CD4-positive, alpha-beta T cell treated with Interleukin-2 at 100 ng/mL for 4 hours (primary cell): ENCODE measurements at places on chromosomes 12 and 14.

- DNase-seq = no peak
These were observed 272.8 kb downstream of the LRIG3 start for GRCh38 chr12:58647495-58647894.

DNA sequence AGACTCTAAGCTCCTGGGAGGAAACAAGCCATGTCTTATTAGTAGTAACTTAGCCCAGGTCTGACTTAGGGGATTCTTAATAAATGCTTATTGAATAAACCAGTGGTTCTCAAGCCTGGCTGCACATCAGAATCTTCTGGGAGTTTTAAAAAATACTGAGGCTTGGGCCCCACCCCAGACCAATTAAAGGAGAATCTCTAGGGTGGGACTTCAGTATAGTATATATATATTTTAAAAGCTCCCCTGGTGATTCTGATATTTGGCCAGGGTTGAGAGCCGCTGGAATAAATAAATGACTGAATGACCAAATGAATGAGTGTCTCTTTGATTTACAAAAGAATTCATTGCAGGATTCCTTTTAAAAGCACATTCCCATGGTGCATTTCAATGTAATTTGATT lies 151.5 kb upstream of the GSC start:
- DNase-seq = no peak

DNA sequence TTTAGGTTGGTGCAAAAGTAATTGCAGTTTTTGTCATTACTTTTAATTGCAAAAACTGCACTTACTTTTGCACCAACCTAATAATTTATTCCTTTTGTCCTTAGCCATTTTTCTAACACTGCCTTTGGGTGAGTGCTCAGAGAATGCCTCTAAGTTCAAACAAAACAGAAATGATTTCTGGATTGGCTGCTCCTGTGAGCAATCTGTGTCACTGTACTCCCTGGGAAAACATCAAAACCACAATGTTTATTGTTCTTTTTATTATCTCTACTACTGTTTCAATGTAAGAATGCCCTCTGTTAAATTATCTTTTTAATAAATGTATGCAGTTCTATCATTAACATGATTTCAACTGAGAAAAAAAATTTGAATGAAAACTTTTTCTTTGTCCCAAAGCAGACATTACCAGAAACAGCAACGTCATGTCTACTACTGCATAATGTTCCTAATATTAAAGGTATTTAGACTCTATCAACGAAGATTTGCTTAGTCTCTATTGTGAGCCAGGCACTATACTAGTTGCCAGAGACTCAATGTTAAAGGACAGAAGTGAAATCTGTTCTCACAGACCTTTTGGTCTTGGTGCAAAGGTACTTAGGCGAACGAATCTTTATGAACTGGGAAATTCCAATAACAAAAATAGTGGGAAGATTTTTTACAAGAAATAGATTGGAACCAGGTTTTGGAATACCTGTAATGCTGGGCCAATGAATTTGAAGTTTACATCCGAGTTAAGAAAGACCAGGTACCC lies 6.2 kb downstream of the SLC41A2 start:
- no peak for DNase-seq

GRCh38 chr12:130436741-130437501 lies 99.2 kb downstream of the PIWIL1 start:
- DNase-seq = no peak

DNA sequence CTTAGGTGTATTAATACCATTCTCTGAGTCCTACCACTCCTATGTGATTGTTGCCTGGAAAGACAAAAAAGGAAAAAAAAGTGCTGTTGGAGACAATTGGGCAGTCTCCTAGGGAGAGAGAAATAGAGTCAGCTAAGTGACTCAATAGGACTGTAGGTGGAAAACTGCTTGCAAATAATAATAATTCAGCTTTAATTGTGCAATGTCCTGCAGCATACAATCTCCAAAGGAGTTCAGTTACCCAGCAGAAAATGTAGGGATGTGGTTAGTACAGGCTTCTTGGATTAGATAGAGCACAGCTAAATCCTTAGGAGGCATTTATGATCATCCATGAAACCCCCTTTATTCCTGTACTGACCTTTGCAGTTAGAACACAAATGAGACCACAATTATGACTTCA lies 3.0 kb upstream of the SRSF9 start:
- no peak for DNase-seq

DNA sequence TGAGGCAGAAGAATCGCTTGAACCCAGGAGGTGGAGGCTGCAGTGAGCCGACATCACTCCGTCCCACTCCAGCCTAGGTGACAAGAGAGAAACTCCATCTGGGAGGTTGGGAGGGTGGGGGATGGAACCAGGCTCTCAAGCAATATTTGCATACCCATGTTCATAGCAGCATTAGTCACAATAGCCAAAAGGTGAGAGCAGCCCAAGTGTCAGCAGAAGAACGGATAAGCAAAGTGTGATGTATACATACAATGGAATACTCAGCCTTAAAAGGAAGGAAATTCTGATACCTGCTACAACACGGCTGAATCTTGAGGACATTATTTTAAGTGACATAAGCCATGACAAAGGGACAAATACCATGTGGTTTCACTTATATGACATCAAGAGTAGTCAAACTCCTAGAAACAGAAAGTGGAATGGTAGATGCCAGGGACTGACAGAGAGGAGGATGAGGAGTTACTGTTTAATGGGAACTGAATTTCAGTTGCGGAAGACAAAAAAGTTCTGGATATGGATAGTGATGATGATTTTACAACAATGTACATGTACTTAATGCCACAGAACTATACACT lies 11.6 kb downstream of the DAD1 start:
- no peak for DNase-seq

- no peak for DNase-seq
These were observed 12.2 kb downstream of the MMP14 start for GRCh38 chr14:22848351-22849164.

- no peak for DNase-seq
These were observed 111.2 kb upstream of the SLC38A2 start for GRCh38 chr12:46483572-46484395.

DNA sequence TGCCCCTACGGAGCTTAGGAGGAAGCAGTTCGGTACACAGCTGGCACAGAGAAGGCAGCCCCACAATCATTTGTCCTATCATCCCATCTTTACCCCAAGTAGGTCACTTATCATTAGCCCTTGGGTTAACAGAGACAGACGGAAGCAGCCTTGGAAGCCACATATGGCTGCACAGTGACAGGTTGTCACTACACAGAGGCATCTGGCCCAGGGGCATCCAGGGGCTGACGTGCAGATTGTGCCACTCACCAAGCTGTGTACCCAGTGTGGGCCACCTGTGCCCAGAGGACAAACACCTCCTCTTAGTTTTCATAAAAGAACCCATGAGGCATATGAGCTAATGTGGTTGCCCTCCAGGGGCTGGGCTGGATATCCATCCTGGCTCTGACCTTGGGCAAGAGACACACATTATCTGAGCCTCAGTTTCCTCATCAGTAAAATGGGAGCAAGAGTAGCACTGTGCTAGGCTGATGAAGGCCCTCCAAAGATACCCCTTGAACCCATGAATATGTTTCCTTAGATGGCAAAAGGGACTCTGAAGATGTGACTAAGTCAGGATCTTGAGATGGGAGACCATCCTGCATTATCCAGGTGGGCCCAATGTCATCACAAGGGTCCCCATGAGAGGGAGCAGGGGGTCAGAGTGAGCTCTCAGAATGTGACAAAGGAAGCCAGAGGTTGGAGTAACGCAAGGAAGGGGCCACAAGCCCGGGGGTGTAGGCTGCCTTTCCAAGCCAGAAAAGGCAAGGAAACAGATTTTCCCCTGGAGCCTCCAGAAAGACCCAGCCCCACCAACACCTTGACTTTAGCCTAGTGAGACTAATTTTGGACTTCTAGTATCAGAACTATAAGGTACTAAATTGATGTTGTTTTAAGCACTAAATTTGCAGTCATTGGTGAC lies 64.6 kb downstream of the C14orf132 start:
- DNase-seq = no peak

GRCh38 chr14:70707138-70708038 lies 65.7 kb downstream of the TTC9 start:
- DNase-seq = no peak
